ENCODE measurements at places on chromosomes 5 and 9.

DNA sequence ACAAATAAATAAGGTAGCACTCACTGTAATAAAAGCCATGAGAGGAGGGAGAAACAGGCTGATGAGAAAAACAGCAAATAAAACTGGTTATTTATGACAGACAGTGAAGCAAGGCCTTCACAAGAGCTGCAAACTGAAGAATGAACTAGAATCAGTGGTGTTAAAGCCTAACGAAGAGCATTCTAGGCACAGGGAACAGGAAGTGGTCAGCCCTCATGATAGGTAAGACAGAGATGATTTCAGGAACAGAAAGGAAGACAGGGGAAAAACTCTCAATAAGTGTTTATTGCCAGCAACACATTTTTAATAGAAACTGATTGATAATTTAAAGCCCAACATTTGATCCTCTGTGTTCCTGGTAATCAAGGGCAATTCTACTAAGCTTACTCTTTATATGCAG is 124.5 kb downstream of the EDIL3 start:
- DNase-seq: no peak

DNA sequence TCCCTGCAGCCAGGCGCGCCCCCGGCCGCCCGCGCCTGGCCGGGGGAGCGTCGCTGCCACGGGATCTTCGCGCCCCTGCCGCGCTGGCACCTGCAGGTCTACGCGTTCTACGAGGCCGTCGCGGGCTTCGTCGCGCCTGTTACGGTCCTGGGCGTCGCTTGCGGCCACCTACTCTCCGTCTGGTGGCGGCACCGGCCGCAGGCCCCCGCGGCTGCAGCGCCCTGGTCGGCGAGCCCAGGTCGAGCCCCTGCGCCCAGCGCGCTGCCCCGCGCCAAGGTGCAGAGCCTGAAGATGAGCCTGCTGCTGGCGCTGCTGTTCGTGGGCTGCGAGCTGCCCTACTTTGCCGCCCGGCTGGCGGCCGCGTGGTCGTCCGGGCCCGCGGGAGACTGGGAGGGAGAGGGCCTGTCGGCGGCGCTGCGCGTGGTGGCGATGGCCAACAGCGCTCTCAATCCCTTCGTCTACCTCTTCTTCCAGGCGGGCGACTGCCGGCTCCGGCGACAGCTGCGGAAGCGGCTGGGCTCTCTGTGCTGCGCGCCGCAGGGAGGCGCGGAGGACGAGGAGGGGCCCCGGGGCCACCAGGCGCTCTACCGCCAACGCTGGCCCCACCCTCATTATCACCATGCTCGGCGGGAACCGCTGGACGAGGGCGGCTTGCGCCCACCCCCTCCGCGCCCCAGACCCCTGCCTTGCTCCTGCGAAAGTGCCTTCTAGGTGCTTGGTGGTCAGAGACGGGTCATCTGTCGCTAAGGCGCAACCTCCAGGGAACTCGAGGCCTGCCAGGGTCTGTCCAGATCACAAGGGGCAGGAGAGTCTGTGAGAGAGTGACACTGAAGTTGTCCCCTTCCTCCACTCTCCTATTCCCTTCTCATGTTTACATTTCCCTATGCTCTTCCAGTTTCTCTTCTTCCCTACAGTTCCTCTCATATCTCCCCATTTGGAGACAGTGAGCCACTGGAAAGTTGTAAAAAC is 1.3 kb downstream of the GPR150 start:
- DNase-seq: no peak

- no peak for DNase-seq
Observed at GRCh38 chr9:122186777-122187470, 27.2 kb downstream of the MORN5 start.

- no peak for DNase-seq
Observed at GRCh38 chr5:37198842-37199241, 50.3 kb downstream of the CPLANE1 start.

DNA sequence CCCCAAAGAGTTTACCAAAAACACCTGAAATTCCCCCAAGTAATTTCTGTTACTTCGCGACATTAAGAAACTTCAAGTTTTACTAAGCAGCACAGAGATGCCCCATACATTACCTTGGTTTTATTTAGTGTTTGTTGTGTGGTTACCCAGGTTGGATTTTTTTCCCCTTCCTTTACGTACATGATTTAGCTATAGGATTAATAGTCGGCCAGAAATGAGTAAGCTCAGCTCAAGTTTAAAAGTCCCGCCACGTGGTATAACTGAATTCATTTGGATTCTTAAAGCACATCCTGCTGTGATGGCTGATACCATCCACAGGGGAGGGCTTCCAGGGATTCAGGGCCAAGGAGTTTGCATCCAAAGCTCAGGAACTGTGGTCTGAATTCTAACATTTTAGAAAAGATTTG is 75.9 kb downstream of the DAP start:
- no peak for DNase-seq

- no peak for DNase-seq
Observed at GRCh38 chr5:59842999-59843398, 50.5 kb downstream of the PDE4D start.

GRCh38 chr5:68846828-68847227 is 247.0 kb upstream of the SLC30A5 start:
- DNase-seq: no peak

GRCh38 chr9:136945333-136946227 is 537 bp downstream of the C8G start:
- DNase-seq: no peak

DNA sequence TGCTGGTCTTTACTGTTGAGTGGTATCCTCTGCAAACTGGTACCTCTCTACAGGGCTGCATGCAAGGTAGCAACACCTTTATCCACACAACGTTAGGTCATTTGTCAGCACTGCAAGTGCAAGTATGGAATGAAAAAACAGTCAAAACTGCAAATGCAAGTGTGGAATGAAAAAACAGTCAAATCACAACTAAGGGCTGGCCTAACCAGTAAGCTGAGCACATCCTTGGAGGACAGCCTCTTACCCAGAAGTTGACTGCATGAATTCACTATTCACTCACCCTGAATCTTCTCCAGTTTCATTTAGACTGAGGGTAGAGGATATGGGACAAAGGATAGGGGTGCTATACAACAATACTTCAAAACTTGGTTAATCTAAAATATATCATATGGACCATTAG is 158.4 kb downstream of the PPP2R2B start:
- DNase-seq: no peak

DNA sequence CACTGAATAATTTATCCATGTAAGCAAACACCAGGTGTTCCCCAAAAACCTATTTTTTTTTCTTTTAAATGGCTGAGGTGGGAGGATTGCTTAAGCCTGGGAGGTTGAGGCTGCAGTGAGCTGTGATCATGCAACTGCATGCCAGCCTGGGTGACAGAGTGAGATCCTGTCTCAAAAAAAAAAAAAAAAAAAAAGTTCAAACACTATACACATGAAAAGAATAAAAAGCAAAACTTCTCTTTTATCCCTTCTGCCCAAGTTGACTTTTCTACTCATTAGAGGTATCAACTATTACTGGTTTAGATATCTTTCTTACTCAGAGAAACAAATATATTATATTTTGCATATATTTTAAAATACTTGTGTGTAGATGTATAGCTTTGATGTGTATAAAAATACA is 17.8 kb downstream of the DCTN4 start:
- no peak for DNase-seq

DNA sequence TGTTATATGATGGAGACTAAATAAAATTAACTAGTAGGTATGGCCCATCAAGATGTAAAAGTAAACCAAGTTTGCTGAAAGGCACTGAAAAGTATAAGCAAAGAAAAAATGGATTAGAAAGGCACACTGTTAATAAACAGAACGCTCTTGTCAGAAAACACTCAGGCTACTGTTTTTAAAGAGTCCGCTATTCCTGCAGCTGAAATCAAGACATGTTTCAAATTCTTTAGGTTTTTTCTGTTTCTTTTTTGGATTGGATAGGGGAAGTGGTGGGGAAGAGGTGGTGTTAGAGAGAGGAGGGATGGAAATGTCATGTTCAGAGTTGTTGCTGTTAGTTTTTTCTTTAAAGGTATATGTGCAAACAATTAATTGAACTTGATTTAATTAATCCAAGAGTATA is 17.5 kb downstream of the OSTF1 start:
- no peak for DNase-seq

DNA sequence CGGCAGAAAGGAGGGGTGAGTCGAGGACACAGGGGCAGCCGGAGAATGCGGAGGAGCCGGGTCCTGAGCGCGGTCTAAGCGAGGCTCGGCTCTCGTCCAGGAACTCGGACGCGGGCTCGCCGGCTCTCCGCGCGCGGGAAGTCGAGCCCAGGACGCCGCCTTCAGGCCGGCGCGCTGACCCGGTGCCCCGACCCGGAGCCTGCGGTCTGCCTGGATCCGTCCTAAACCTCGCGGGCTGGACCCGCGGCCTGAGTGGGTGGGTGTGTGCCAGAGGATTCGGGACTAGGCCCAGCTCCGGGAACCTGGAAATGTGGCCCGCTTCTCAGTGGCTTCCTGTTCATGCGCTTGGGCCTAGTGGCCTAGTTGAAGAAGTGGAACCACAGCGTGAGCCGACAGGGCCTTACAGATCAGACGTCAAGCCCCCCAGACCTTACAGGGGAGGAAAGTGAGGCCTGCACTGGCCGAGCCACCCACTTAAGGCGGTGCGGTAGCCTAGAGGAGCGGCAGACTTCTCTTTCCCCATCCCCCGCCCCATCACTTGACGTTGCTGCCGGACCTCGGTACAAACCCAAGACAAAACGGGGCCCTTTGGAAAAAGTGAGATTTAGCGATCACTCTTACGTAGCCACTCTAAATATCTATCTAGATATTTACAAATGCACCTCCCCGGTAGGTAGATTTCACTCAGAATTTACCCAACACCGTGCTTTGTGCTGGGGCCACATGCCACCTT is 1.2 kb downstream of the CDKN2B-AS1 start:
- no peak for DNase-seq

DNA sequence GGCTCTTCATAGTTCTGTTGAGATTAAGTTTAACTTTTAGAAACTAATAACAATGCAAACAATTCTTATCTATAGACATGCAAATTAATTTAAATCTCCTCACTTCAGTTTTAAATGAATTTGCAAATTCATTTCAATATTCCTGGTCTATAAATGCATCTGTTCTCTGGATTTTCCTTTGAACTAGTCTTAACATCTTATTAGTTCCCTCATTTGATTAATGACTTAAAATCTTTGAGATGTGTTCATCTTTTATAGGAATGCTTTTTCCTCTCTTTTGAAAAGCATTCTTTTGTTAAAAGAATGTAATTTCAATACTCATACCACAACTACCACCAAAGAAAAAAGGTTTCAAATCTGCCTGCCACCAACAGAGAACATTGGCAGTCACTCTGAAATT is 169.4 kb downstream of the RASEF start:
- no peak for DNase-seq

- no peak for DNase-seq
Observed at GRCh38 chr9:131688377-131688776, 51.5 kb downstream of the RAPGEF1 start.

DNA sequence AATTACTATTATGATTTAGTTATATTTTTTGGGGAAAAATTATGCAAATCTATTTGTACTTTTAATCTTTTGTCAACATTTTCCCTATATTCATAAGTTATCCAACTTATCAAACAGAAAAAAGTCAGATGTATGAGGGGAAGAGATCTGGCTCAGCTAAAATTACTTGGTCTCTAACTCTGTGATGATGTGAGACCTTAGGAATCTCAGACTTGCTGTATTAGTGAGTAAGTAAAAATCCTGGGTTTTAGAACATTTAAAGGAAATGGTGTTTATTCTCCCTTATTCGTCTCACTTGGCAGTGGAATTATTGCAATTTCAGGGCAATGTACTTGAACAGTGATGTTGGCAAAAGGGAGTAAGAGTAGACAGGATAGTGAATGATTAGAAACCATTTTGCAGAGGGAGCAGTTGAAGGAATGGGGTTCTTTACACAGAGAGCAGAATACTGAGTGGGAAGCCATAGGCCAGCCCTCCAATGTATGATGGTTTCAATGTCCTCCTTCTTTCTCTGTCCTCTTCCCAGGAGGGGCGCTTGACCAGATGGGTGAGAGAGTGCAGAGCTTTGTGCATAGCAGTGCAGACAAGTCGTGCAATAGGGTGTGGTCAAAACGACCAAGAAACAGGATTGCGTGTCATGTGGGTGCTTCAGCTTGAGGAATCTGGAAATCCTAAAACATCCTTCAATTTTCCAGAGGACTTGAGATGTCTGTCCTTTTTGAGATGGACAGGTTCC is 91.7 kb downstream of the TENT4A start:
- DNase-seq: no peak

DNA sequence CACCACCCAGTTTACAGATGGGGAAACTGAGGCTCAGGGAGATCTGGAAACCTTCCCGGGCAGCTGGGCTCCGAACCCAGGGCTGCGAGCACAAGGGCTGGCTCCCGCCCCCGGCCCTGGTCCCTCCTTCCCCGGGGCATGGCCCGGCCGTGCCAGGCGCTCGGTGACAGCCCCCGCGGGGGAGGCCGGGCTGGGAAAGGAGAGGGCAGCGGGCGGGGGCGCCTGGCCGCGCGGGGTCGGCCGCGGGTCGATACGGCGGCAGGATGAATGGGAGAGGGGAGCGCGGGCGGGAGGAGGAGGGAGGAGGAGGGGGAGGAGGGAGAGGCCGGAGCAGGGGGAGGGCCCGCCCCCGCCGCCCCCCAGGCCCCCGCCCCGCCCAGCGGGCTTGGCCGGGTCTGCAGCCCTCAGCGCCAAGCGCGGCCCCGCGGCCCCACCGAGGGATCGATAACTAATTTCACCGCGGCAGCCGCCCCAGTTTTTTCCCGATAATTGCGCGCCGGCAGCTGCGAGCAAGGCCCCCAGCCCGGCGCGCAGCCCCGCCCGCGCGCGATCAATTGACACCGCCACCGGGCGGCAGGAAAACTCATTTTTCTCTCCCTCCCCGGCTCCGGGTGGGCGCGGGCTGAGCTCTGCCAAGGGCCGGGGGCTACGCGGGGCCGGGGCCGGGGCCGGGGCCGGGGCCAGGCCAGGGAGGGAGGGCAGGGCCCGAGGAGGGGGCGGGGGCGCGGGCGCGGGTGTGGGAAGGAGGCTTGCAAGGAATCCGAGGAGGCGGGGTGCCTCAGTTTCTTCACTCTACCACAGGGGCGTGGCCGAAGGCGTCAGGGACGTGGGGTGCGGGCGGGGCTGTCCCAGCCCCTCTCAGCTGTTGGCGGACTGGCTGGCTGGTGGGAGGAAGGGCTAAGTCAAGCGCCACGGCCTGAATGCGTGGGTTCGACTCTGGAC is 52.1 kb downstream of the C9orf50 start:
- DNase-seq: no peak

DNA sequence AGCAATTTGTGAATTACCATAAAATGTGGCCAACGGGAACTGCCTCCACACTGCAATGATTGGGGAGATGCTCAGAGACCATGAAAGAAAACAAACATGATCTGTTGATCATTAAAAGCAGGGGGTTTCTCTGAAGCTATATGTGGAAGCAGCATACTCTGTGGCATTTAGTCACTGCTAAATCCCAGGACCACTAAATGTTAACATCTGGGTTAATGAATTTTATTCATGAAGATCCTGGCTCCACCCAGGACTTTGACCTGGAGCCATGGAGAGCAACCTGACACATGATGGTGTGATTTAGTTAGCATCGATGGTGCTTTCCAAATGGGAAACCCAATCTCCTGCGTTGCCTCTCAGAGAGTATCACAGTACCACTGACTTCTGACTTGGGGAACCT is 497.8 kb downstream of the AGTPBP1 start:
- DNase-seq: no peak

Data from activated CD8-positive, alpha-beta memory T cell treated with anti-CD3 and anti-CD28 coated beads for 1 hour (primary cell).